Activated naive CD4-positive, alpha-beta T cell treated with anti-CD3 and anti-CD28 coated beads for 36 hours (primary cell): ENCODE measurements at places on chromosomes 3 and 15. TPM values are rescaled to one million over a fixed set of nuclear protein-coding genes. Genes with fewer than 3 reads are reported as not detected.
A peak's percentile ranks its signal among the peaks of the same experiment; 100 is the strongest.

DNA sequence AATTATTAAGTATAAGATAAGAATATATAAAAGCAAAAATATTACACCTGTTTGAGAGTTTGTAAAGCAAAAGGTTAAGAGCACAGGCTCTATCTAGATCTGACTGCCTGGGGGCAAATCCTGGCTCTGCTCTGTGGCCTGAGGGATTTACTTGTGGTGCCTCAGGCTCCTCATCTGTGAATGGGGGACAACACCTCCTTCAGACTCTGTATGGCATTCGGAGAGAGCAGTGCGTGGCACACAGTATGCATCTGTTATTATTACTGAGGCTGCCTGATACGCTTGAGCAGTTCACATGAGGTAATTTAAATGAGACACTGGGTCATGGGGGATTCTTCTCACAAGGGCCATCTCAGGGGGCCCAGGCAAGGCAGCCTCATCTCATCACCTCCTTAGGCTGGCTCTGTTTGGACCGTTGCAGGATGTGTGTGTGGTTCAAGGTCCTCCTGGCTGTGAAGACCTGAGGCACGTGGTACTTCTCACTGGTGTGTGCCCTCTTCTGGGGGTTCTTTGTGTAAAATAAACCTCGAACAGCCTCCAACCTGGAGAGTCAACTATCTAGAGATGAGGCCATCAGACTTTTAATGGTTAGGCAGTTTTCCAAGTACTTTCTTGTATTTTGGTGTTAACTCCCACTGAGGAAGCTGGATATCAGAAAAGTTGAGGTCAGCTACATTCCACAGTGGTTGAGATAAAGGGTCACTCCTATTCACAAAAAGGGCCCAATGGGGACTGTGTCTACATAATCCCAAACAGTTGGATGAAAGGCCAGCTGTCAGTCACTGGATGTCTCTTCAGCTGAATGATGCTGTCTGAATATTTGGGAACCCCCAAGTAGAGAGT lies 9.0 kb downstream of the GNB5 start:
- DNase-seq: no peak
- H3K27me3 ChIP-seq: no peaks in the 10 kb centered on the region

DNA sequence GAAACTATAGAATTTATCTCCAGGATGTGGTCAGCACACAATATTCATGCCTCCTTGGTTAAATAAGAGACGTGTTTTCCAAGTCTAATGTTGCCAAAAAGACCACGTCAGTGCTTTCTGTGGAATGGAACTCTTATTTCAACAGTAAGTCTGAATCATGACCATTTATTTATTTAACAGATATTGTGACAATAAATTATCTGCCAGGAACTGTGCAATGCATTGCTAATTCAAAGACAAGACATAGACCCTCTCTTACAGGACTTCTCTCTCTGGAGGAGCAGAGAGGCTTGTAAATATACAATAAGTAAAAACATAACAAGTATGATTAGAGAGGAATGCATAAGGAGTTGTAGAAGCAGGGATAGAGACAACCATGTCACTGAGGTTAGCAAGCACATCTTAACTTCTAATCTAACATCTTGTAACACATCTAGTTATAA lies 227.5 kb downstream of the DTWD1 start:
- H3K27me3 ChIP-seq: peaks cover 7% of the 10 kb centered on the region
- H3K36me3 ChIP-seq: no peaks in the 10 kb centered on the region
- H3K27ac ChIP-seq: no peak overlapping the region
- no peak for DNase-seq

ZBED2 gene
- total RNA-seq: 397 TPM

DNA sequence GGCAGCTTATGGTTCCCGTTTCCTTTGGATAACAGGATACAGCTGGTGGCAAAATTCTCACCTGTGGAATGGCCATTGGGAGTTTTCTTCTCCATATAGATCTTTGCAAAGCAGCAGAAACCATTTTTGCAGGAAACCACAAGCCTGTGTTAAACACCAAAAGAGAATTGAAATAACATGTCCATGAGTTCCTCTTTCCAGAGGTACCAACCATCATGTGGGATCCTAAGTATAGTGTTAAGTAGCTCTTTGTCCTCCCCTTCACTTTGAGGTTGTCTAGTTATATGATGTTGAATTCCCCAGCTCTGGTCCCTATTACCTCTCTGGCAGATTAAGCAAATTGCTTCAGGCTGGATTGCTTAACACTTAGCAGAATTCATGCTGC lies 94.9 kb downstream of the AKAP13 start:
- H3K36me3 ChIP-seq: no peaks in the 10 kb centered on the region
- H3K4me1 ChIP-seq: peaks cover 75% of the 10 kb centered on the region
- no peak for DNase-seq
- H3K27me3 ChIP-seq: no peaks in the 10 kb centered on the region
- no peak overlapping the region for H3K4me3 ChIP-seq
- no peak overlapping the region for H3K27ac ChIP-seq

DNA sequence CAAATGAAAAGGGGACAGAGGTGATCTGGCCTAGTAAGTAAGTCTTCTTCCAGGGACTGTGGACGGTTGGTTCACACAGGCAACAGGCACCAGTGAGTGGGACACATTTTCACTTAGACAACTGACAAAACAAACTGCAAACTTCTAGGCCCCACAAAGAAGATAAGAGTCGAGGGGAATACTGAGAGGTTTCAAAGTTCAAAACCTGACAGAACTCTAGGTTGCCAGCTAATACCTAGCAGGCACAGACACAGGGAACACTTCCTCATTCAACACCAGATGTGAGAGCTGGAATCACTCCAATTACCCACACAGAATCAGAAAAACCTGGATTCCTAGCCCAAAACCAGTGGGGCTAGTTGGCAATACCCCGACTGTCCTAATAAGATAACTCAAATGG lies 621.7 kb downstream of the ZPLD1 start:
- H3K27ac ChIP-seq: no peak overlapping the region
- DNase-seq: no peak
- no peak overlapping the region for H3K4me3 ChIP-seq
- H3K4me1 ChIP-seq: no peaks in the 10 kb centered on the region
- H3K36me3 ChIP-seq: no peaks in the 10 kb centered on the region
- H3K27me3 ChIP-seq: peaks cover 2% of the 10 kb centered on the region

DNA sequence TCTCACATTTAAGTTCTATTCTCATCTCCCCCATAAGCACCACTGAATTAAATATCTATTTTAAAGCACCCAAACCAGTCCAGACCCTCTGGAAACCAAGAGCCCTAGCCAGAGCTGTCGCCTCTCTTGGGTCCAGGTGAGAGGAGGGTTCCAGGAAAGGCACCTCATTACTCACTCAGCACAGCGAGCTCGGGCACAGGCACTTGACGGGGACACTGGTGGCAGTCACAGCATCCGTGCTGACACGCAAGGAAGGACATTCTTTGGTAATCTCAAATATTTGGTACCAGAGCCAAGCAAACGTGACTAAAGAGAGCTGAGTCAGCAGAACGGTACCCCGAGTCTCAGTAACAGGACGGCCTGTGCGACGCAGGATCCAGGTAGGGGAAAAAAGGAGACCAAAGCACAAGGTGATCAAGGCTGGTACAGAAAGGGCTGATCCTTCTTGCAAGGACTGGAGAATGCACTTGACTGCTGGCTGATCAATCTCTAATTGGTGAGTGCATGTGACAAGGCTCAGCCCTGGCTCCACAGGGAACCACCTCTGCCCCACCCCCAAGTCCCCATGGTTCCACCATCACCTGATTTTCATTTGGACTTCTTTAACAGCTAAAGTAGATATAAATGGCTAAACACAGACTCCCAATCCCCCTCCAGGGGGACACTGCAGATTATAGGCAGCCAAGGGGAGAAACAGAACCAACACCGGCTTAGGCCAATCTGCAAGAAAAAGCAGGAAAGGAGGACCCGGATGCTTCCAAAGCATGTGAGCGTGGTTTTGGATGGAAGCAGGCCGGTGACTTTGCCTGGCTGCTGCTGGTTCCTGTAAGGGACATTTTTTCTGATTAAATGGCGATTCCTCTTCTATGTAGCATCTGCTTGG lies 61.4 kb downstream of the CHCHD6 start:
- H3K4me1 ChIP-seq: no peaks in the 10 kb centered on the region
- H3K36me3 ChIP-seq: peaks cover 45% of the 10 kb centered on the region
- H3K27me3 ChIP-seq: no peaks in the 10 kb centered on the region
- DNase-seq: no peak
- H3K4me3 ChIP-seq: no peak overlapping the region
- H3K27ac ChIP-seq: no peak overlapping the region

DNA sequence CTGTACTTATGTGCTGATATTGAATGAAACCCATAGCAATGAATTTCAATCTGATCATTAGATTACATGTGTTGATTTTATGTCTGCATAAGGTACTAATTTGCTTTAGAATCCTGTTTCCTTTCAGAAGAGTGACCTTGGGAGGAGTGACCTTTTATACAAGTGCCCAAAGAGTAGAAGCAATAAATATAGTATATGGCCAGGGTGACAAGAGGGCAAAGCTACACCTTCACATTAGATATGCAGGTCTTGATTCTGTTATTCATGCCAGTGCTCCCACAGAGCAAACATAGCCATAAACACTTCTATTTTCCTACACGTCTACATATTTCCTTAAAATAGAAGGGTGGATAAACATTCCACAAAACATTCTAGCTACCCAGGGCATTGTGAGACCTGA lies 158.2 kb upstream of the RAP2B start:
- H3K4me1 ChIP-seq: no peaks in the 10 kb centered on the region
- no peak for DNase-seq
- H3K27me3 ChIP-seq: no peaks in the 10 kb centered on the region

GRCh38 chr15:101046826-101047225 lies 127.7 kb downstream of the LRRK1 start:
- H3K27me3 ChIP-seq: peaks cover 14% of the 10 kb centered on the region
- no peak overlapping the region for H3K27ac ChIP-seq
- no peaks in the 10 kb centered on the region for H3K36me3 ChIP-seq
- no peak for DNase-seq

- H3K27me3 ChIP-seq: no peaks in the 10 kb centered on the region
- H3K36me3 ChIP-seq: peaks cover 3% of the 10 kb centered on the region
- H3K27ac ChIP-seq: no peak overlapping the region
- peaks cover 17% of the 10 kb centered on the region for H3K4me1 ChIP-seq
- H3K4me3 ChIP-seq: no peak overlapping the region
- DNase-seq: no peak
Measured at GRCh38 chr15:90711418-90711824, 5.7 kb upstream of the BLM start.

- H3K27me3 ChIP-seq: peaks cover 16% of the 10 kb centered on the region
- no peaks in the 10 kb centered on the region for H3K36me3 ChIP-seq
- H3K4me3 ChIP-seq: no peak overlapping the region
- no peak for DNase-seq
- no peaks in the 10 kb centered on the region for H3K4me1 ChIP-seq
Measured at GRCh38 chr3:40843851-40844548, 319.2 kb downstream of the ZNF621 start.

MCTP2 gene
- total RNA-seq: 33.7 TPM

MKRN2OS gene
- not detected for total RNA-seq

DNA sequence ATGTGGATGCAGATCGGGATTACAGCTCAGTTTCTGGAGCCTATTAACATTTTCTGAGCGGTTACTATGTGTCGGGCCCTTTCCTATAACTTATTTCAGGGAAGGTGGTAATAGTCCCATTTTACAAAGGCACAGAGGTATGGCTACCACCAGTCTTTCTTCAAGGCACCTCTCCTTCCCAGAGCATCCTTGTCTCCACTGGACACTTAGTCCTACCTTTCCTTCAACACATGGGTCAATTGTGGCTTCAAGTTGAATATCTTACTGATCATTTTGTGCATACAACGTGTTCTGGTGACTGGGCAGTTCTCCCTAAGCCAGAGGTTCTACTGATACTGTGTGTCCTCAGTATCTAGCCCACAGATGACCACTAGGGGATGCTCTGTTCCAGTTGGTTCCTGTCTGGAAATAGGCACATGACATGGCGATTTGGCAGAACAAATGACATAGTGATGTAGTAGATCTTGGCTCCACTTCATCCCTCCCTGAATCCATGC lies 60.7 kb upstream of the CMTM8 start:
- H3K27ac ChIP-seq: no peak overlapping the region
- peak overlapping the region; percentile 51 for H3K4me3 ChIP-seq
- H3K4me1 ChIP-seq: peaks cover 10% of the 10 kb centered on the region
- H3K27me3 ChIP-seq: no peaks in the 10 kb centered on the region
- no peaks in the 10 kb centered on the region for H3K36me3 ChIP-seq

DZIP1L gene
- not detected for total RNA-seq

HHATL gene
- total RNA-seq: not detected

DNA sequence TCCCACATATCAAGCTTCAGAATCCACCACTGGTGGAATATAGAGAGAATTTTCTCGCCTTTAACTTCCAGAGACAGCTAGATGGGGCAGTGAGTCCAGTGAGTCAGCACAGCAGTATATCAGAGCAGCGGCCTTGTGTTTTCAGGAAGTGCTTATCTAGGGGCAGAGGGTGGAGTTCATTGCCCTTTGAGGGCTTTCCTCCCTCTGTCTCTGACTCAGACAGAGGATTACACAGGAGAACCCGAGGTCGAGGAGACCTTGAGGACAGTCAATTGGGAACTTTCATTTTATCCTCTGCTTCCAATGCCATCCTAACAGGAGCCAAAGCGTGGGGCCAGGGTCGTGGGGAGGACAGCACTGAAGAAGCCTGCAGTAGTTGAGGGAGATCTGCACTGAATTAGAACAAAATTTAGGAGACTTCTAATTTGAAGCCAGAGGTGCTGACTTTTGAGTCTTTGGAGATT lies 109.6 kb upstream of the UMPS start:
- peaks cover 43% of the 10 kb centered on the region for H3K4me1 ChIP-seq
- H3K4me3 ChIP-seq: no peak overlapping the region
- peak; percentile 61 for DNase-seq
- no peaks in the 10 kb centered on the region for H3K27me3 ChIP-seq

IMPG2 gene
- 0.05 TPM for total RNA-seq

GRCh38 chr3:144544871-144545270 lies 573.2 kb downstream of the DIPK2A start:
- H3K4me3 ChIP-seq: no peak overlapping the region
- H3K36me3 ChIP-seq: no peaks in the 10 kb centered on the region
- no peak overlapping the region for H3K27ac ChIP-seq
- peaks cover 2% of the 10 kb centered on the region for H3K27me3 ChIP-seq

DNA sequence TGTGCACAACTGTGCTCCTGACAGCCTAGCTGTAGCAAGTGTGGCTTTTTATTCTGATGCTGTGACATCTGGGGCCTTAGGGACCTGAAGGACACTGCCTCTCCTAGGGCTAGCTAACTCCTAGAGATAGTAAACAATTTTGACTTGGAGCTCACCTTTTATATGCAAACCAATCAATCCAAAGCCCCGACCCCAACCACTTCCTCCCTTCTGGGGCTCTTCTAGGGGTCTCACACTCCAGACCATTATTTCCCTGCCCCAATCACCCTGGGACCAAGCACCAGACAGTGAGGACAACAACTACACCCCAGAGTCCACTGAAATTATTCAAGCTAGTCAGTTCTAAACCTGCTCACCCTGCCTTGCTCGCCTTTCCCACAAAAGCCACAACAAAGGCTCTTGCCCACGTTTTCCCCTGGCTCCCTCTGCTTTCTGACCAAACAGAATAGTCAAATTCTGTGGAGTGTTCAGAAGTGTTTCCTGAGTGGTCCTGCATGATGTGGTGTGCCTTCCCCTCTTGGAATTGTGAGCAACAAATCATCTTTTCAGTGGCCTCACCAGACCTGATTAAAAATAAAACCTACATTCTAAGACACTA lies 84.2 kb upstream of the WNT5A start:
- H3K27me3 ChIP-seq: no peaks in the 10 kb centered on the region
- H3K27ac ChIP-seq: no peak overlapping the region
- no peak overlapping the region for H3K4me3 ChIP-seq
- no peaks in the 10 kb centered on the region for H3K36me3 ChIP-seq

ALPK3 gene
- total RNA-seq: 0.02 TPM

TRH gene
- total RNA-seq: not detected

GRCh38 chr3:173214576-173214975 lies 73.5 kb upstream of the SPATA16 start:
- H3K36me3 ChIP-seq: no peaks in the 10 kb centered on the region
- no peak overlapping the region for H3K27ac ChIP-seq
- H3K27me3 ChIP-seq: no peaks in the 10 kb centered on the region

GOLGA8K gene
- total RNA-seq: not detected
